ENCODE measurements at places on chromosomes 7 and 10.

DNA sequence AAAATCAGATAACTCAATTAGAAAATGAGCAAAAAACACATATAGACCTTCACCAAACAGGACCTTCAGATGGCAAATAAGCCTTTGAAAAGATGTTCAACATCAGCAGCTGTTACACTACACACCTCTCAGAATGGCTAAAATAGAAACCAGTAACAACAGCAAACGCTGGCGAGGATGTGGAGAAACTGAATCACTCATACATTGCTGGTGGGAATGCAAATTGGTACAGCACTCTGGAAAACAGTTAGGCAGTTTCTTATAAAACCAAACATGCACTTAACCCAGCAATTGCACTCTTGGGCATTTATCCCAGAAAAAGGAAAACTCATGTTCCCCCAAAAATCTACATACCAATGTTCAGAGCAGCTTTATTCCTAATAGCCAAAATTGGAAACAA lies 37.7 kb upstream of the SMARCD3 start:
- H3K27me3 ChIP-seq, result no peaks in the 10 kb centered on the region
- H3K27ac ChIP-seq, result no peak overlapping the region
- H3K36me3 ChIP-seq, result no peaks in the 10 kb centered on the region
- H3K4me3 ChIP-seq, result no peak overlapping the region
- DNase-seq, result no peak

DNA sequence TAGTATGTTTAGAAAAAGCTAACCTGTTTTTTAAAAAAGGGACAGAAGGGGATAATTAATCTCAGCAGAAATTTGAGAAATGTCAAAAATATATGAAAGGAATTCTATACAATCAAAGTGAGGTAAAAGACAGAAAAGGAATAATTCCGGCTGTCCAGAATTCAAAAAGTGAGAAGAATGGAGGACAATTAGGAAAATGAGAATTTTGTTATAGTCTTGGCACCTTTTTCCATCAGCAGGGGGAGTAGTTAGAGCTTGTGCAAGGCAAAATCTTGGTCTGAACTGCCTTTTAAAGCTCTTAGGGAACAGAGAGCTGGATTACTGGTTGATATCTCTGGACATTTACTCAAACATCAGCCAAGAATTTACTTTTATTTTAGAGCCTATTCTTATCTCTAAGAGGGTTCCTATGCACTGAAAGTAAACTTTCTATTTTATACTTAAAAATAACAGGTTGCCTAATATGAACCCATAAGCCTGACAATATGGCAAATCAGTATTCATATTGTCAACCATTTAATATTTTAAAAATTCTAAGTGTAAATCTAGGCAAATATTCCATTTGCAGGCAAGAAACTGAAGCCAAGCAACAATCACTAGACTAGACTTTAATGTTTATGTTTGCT lies 185.6 kb downstream of the ANK3 start:
- no peak overlapping the region for H3K27ac ChIP-seq
- no peaks in the 10 kb centered on the region for H3K36me3 ChIP-seq
- H3K4me3 ChIP-seq, result no peak overlapping the region
- no peaks in the 10 kb centered on the region for H3K27me3 ChIP-seq
- DNase-seq, result peak; percentile 66
- no peaks in the 10 kb centered on the region for H3K4me1 ChIP-seq

- no peaks in the 10 kb centered on the region for H3K27me3 ChIP-seq
- no peak for DNase-seq
- H3K27ac ChIP-seq, result no peak overlapping the region
- H3K4me3 ChIP-seq, result no peak overlapping the region
Measured at GRCh38 chr7:120735791-120736190, 122.2 kb downstream of the TSPAN12 start.

- H3K4me3 ChIP-seq, result no peak overlapping the region
- H3K36me3 ChIP-seq, result no peaks in the 10 kb centered on the region
- DNase-seq, result no peak
- H3K27ac ChIP-seq, result no peak overlapping the region
- no peaks in the 10 kb centered on the region for H3K4me1 ChIP-seq
Measured at GRCh38 chr7:45924283-45924682, 3.2 kb upstream of the IGFBP3 start.

DNA sequence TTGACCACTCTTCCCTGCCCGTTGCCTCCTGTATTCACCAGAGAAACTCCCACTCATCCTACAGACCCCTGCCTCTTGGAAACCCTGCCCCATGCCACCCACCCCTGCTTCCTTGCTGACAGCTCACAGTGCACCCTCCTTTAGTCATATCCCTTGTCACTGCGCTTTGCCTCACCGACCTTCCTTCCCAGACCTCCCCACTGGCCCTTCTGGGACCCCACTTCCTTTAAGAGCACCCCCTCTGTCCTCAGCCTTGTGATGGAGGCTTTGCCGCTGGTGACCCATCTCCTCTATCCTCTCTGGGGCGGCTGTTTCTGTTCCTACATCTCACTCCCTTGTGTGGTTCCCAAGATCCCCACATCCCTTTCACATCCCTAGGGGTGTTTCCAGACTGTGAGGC lies 92.8 kb upstream of the ZMIZ1 start:
- H3K4me1 ChIP-seq, result peaks cover 23% of the 10 kb centered on the region
- DNase-seq, result no peak
- no peaks in the 10 kb centered on the region for H3K27me3 ChIP-seq

GRCh38 chr10:22597138-22597537 lies 117.2 kb downstream of the PIP4K2A start:
- no peaks in the 10 kb centered on the region for H3K27me3 ChIP-seq
- H3K4me1 ChIP-seq, result no peaks in the 10 kb centered on the region
- H3K36me3 ChIP-seq, result no peaks in the 10 kb centered on the region

DNA sequence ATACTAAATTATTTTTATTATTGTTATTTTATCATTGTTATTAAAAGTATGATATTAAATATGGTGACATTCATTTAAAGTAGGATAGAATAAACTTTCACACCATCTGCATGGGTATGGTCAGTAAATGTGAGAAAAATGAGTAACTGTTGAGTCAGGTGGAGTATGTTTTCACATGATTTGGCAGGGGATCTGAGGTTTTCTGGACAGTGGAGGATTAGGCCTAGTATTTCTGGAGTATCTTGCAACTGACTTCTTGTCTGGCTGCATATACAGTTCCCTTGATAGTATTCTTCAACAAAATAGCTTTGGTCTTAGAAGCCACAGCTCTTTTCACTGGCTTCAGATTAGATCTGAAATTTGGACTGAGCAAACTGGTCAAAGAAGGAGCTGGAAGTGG lies 54.5 kb downstream of the GBF1 start:
- no peaks in the 10 kb centered on the region for H3K27me3 ChIP-seq
- no peak overlapping the region for H3K4me3 ChIP-seq
- 0 out of 2 replicates have a peak, but pooled peaks cover under 1% of the 10 kb centered on the region for H3K4me1 ChIP-seq

GRCh38 chr7:68381731-68382130 lies 1216.5 kb upstream of the AUTS2 start:
- no peaks in the 10 kb centered on the region for H3K27me3 ChIP-seq
- H3K4me3 ChIP-seq, result no peak overlapping the region

DNA sequence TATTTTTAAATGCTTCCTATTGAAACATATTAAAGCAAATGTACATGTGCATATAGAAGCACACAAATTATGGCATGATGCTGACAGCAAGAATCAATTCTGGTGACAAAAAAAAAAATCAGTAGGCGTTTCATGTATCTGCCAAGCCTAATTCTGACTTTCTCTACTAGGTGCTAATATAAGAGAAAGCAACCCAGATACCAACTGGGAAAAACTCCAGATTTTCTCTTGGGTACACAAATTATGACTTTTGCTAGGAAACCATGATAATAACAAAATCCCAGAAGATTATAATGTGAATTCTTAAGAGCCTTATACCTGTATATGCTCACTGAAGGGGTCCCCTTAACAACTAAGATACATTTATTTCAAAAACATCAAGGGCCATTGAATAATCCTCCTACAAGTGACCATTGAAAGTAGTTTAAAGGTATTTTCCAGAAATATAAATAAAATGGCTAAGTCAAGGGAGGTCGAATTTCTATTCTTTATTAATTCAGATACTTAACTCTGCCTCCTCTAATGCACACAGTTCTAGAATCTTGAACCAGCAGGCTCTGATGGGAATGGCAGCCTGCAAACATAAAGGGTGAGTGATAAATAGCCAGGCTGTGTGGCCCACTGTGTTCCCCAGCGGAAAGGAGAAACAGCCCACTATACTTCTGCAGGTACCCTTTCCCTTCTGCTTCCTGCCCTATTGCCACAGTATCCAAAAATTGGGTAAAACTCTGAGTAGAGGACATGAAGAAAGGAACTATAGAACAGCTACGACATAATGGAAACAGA lies 84.5 kb downstream of the DGKB start:
- no peaks in the 10 kb centered on the region for H3K4me1 ChIP-seq
- no peaks in the 10 kb centered on the region for H3K27me3 ChIP-seq
- no peaks in the 10 kb centered on the region for H3K36me3 ChIP-seq
- H3K27ac ChIP-seq, result no peak overlapping the region

DNA sequence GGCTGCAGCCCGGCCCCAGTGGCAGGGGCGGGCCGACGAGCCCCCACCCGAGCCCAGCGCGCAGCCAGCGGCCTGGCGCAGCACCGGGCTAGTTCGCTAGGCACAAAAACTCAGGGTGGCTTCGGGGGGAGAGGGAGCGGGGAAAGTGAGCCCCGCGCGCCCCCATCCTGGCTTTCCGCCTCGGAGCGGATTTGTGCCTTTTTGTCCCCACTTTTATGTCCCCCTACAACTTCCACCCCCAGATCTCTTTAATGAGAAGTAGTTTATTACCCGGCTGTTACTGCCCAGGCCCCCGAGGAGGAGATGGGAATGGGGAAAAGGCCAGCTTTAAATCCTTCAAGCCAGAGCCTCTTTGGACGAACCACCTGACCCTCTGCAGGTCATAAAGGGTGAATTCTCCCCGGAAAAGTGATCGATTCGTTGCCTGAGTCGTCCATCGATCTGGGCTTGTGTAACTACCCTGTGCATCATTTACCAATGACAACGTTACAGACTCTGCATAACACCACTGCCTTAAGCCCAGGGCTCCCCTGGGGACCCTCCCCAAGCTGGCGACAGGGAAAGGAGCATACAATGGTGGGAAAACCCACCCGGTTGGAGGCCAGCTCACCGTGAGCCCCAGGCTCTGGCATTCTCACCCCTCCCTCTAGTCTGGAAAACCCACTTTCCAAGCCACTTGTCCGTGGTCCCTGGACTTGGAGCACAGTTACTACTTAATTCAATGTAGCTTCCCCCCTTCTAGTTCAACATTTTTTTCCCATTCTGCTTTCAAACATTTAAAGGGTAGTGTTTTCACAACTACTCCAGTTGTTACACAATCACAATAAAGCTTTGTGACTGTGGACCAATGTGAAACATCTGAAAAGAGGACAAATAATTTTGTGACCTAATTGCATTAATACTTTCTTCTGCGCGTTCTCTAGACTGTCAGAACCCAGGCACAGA lies 748 bp upstream of the SH3PXD2A start:
- peaks cover 11% of the 10 kb centered on the region for H3K4me1 ChIP-seq
- H3K36me3 ChIP-seq, result peaks cover 2% of the 10 kb centered on the region
- no peak for DNase-seq
- H3K4me3 ChIP-seq, result peak overlapping the region; percentile 51
- no peaks in the 10 kb centered on the region for H3K27me3 ChIP-seq

DNA sequence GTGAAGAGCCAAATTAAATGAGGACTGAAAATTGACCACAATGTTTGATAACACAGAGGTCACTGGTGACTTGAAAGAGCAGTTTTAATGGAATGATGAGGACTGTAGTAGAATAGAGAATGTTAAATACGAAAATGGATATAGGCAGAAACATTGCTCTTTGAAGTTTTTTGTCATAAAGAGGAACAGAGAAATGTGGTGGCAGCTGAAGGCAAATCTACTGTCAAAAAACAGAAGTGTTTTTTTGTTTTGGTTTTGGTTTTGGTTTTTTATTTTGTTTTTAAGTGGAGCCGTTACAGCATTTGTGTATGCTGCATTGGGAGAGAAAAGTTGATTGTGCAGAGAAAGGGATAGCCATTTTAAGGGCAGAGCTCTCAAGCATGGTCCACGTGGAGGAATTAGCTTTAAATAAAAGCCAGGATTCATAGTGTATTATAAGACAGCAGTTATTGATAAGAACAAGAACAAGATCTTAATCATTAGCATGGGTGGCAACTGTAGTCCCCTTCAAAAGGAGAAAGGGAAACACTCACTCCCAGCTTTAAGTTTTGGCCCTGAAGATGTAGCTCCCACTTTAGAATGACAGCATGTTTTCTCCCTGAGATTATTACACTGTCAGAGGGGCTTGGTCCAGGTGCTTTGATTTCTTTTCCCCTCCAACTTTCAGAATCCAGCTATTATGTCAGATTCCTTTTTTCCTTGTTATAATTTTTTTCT lies 156.7 kb upstream of the BET1 start:
- DNase-seq, result no peak
- H3K27me3 ChIP-seq, result no peaks in the 10 kb centered on the region
- no peaks in the 10 kb centered on the region for H3K36me3 ChIP-seq
- no peaks in the 10 kb centered on the region for H3K4me1 ChIP-seq
- H3K27ac ChIP-seq, result no peak overlapping the region

GRCh38 chr10:8481718-8482504 lies 427.4 kb downstream of the GATA3 start:
- DNase-seq, result no peak
- no peak overlapping the region for H3K27ac ChIP-seq
- no peaks in the 10 kb centered on the region for H3K27me3 ChIP-seq
- no peak overlapping the region for H3K4me3 ChIP-seq
- no peaks in the 10 kb centered on the region for H3K4me1 ChIP-seq
- no peaks in the 10 kb centered on the region for H3K36me3 ChIP-seq

GRCh38 chr7:68604541-68604940 lies 993.7 kb upstream of the AUTS2 start:
- H3K27me3 ChIP-seq, result no peaks in the 10 kb centered on the region
- H3K4me3 ChIP-seq, result no peak overlapping the region
- H3K27ac ChIP-seq, result no peak overlapping the region
- no peaks in the 10 kb centered on the region for H3K4me1 ChIP-seq

- no peaks in the 10 kb centered on the region for H3K36me3 ChIP-seq
- H3K27ac ChIP-seq, result no peak overlapping the region
- H3K4me1 ChIP-seq, result no peaks in the 10 kb centered on the region
- H3K4me3 ChIP-seq, result no peak overlapping the region
- no peaks in the 10 kb centered on the region for H3K27me3 ChIP-seq
- no peak for DNase-seq
Measured at GRCh38 chr7:121957626-121958025, 84.7 kb downstream of the PTPRZ1 start.

DNA sequence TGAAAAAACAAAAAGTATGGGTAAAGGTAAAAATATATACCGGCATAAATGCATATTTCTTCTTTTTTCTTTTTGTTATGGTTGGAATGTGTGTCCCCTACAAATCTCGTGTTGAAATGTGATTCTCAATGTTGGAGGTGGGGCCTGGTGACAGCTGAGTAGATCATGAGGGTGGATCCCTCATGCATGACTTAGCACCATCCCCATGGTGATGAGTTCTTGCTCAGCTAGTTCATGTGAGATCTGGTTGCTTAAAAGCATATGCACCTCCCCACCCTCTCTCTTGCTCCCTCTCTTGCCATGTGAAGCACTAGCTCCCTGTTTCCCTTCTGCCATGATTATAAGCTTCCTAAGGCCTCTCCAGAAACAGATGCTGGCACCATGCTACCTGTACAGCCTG lies 93.3 kb downstream of the HYCC1 start:
- H3K27me3 ChIP-seq, result no peaks in the 10 kb centered on the region
- H3K27ac ChIP-seq, result no peak overlapping the region
- no peaks in the 10 kb centered on the region for H3K36me3 ChIP-seq
- no peak for DNase-seq
- no peaks in the 10 kb centered on the region for H3K4me1 ChIP-seq

Data from Caco-2 (cell line).